Esophagus muscularis mucosa (tissue), 4 donors: ENCODE measurements at places on chromosomes 6 and 20. TPM values are rescaled to one million over a fixed set of nuclear protein-coding genes. Genes with fewer than 3 reads are reported as not detected.

DNA sequence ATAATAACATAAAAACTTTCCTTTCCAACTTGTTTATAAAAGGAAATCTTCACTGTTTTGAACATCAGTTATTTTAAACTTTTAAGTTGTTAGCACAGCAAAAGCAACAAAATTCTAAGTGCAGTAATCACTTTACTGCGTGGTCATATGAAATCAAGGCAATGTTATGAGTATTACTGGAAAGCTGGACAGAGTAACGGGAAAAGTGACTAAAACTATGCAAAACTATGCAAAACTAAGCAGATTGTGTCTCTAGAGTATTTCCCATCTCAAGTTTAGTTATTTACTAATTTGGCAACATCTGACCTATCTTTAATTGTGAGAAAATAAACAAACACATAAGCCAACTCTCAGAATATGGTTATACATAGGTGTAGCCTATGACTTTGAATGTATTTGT, 10.9 kb upstream of the ANKEF1 start:
- peaks cover 4% of the 10 kb centered on the region for H3K27me3 ChIP-seq
- no peaks in the 10 kb centered on the region for H3K36me3 ChIP-seq
- no peak overlapping the region for H3K4me3 ChIP-seq
- H3K4me1 ChIP-seq = no peaks in the 10 kb centered on the region
- H3K27ac ChIP-seq = no peak overlapping the region

The HSPA12B gene
- total RNA-seq = 20.4 TPM

- no peaks in the 10 kb centered on the region for H3K36me3 ChIP-seq
- no peaks in the 10 kb centered on the region for H3K4me1 ChIP-seq
- no peak overlapping the region for H3K4me3 ChIP-seq
- no peaks in the 10 kb centered on the region for H3K27me3 ChIP-seq
- no peak for DNase-seq
These were observed 766 bp upstream of the TINAG start for GRCh38 chr6:54307439-54307910.

The KCNK5 gene
- total RNA-seq = 9.2 TPM
